ENCODE measurements at places on chromosomes 7 and 10.

DNA sequence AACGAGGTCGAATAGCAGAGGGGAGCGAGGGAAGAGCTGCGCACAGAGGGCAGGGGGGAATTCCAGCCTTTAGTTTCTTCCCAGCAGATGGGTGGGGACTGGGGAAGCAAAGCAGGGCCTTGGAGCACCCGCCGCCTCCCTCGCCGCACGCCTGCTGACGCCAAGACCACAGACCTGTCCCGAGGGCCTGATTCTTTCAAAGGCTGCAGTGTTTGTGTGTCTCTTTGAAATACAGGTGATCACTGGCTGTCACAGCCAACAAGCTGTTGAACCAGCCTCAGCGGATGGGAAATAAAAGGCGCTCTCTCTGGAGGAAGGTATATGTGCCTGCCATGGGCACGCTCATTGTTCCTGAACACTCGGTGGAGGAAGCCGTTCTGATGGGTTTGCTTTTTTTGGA lies 119.3 kb downstream of the FAM53B start:
- no peak for DNase-seq

- DNase-seq = no peak
Observed at GRCh38 chr10:48391994-48392393, 85.5 kb downstream of the MAPK8 start.

- DNase-seq = no peak
Observed at GRCh38 chr7:33698692-33699128, 206.6 kb upstream of the BMPER start.

DNA sequence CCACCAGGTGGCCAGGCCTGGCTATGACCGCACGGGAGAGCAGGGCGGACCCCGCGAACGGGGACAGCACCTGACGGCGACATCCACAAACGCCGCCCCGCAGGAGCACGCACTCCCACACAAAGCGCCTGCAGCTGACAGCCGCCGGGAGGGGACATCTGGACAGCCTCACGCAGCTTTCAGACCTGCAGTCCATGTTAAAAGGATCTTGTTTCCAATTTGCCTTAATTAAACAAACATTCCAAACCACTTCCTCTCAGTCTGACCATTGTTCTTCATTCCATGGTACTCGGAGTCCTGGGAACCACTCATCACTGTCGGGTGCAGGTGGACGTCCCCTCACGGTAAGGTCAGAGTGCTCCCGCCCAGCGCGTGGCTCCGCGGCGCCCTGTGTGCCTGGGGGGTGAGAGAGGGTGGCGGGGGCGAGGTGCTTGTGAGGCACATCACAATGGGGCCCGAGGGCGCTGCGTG lies 5.9 kb upstream of the GPER1 start:
- DNase-seq = no peak

DNA sequence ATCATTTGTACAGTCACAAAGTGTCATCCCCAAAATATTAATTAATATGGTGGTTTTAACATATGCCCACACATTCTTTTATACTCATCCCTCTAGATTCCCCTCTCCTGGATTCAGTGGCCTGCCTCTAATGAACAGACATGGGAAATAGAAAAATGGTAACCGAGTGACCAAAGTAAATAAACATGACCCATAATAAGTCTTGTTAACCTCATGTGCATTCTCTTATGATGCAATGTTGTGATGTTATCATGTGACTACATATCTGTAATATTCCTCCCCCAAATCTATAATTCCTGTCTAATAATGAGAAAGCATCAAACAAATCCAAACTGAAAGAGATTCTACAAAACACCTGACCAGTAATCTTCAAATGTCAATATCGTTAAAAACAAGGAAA lies 164.5 kb upstream of the PRSS1 start:
- DNase-seq = no peak
